ENCODE measurements at places on chromosomes 13 and 19.
A peak's percentile ranks its signal among the peaks of the same experiment; 100 is the strongest.

GRCh38 chr13:76210262-76210661 lies 574.1 kb downstream of the LMO7 start:
- no peak for DNase-seq

GRCh38 chr13:42377640-42378382 lies 105.9 kb downstream of the AKAP11 start:
- peak; percentile 76 for DNase-seq

DNA sequence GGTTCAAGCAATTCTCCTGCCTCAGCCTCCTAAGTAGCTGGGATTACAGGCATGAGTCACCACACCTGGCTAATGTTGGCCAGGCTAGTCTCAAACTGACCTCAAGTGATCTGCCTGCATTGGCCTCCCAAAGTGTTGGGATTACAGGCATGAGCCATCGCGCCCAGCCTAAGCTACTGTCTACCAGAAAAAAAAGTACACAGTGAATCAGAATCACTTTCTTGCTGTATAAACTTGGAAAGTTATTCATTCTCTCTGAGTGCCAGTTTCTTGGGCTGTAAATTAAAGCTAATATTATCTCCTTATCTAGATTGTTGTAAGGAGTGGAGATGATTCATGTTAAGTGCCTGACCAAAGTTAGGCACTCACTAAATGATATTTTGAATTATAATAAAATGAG lies 242.8 kb downstream of the ENOX1 start:
- DNase-seq, result no peak

GRCh38 chr13:99601535-99601934 lies 100.3 kb downstream of the TM9SF2 start:
- DNase-seq, result no peak

DNA sequence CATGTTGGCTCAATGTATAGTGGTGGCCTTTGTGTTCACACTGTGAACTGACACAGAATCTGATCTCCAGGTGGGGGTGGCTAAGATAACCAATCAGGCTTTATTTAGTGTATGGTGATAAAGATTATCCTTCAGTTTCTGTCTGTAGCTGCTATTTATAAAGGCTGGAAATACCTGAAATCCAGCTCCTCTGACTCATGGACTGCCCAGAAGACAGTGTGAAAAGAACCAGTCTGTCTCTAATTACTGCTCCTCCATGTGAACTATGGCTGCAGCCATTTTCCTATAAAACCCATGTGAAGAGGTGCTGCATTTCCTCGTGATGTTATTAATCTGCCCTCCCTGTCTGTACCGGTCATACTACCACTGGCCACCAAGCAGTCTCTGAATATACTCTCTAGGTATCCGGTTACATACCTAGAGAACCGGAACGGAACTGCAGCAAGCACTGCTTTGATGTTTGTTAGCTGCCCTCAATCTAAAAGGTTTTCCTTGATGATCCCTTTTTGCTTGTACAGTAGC lies 238.0 kb downstream of the LHFPL6 start:
- no peak for DNase-seq

- DNase-seq, result no peak
These were observed 461 bp upstream of the WASF3 start for GRCh38 chr13:26557051-26557392.

DNA sequence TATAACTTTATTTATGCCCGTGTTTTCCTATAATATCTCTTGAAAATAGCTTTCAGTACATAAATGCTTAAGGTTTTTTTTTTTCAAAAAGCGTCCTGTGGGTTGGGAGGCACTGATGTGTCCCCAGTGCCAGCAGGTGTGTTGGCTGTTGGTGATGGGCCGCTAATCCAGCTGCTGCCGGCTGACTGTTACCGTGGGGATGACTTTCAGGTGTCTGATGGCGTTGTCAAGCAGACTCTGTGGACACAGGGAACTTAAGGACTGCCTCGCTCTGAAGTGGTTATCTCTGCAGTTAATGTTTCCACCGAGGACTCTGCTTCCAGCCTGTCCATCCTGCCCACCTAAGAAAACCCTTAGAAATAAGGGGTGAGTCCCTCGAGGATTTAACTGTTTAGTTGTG lies 94.5 kb downstream of the ANKRD10 start:
- DNase-seq, result no peak

- DNase-seq, result peak; percentile 79
These were observed at the start of gene KATNAL1 for GRCh38 chr13:30307194-30307970. Gene KATNAL1 (minus strand): TSS chr13:30307551. CDS start chr13:30283777, 23,774 bp downstream.

DNA sequence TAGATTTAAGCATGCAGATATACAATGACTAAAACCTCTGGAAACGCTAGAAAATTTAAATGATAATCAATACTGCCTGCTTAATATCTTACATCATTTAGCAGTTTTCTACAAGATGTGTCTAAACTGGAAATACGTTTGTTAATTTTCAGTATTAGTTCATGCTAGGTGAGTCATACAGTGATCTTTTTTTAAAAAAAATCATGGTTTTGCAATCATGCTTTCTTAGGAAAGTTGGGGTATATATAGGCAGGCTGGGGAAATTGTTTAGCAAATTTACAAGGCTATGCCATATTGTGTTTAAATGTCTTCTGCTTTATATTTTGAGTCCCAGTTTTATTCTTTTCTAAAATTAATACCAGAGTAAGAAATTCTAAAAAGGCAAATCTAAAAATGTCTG lies 245.4 kb upstream of the SPRY2 start:
- DNase-seq, result no peak

DNA sequence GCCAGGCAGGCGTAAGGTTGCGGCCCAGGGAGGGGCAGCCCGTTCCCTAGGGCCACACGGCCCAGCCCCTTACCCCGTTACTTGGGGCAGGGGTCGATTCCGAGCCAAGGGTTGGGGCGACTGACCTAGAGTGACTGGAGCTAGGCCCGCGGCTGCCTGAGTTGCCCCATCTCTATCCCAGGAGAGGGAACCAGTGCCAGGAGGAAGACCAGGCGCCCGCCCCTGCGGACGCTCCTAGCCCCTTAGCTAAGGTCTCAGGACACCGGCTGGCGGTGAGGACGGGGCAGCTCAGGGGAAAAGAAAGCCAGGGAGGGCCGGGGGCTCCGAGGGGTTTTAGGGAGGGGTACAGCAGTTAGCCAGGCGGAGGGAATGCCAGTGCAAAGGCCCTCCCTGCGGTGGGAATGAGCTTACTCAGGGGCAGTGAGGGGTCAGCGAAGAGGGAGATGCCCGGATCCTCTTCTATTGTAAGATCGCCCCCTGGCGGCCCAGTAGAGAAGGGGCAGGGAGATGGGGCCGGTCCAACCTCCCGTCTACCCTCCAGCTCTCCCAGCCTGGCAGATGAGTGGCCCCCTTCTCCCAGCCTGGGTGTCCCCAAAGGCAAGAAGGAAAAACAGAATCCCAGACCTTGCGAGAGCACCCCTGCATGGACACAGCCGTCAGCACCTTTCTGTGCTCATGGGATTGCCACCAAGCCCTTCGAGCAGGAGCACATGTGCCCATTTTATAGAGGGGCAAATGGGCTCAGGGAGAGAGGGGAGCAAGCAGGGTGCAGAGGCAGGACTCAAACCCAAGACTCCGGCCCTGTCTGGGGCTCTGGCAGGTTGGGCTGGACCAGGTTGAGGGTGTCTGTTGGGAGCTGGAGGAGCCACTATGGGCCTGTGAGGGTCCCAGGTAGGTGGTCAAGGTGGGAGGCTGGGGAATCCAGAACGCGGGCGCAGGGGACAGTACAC lies 16.3 kb downstream of the CILP2 start:
- peak; percentile 71 for DNase-seq

DNA sequence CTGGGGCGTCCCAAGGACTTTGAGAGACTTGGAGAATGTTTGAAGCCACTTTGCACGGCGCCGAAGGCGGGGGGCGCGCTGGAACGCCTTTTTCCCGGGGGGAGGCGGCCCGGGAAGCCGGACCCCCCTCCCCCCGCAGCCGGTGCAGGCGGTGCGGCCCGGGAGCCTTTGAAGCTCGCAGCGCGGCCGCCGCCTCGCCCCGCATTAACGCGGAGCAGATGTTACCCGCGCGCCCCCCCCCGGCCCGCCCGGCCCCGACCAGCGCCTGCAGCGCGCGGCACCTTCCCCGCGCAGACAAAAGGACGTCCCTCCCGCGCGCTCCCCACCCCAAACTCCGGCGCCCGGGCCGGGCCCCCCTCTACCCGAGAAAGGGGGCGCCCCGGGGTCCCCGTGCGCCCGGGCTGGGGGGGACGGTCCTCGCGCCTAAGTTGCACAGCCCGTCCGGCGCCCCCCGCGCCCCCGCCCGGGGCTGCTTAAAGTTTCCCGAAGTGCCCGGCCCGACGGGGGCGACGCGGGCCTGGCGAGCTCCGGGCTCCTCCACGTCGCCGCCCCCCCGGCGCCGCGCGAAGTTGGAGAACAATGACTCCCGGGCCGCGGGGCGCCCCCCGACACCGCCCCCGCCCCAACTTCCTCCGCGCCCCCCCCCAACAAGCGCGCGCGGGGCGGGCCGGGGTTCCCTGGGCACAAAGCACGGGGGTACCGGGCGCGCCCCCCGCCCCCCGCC lies 685 bp downstream of the TCF3 start:
- DNase-seq, result peak; percentile 59

GRCh38 chr13:94795292-94795691 lies 82.9 kb upstream of the SOX21 start:
- no peak for DNase-seq

- no peak for DNase-seq
These were observed 253.6 kb upstream of the MAB21L1 start for GRCh38 chr13:35729926-35730627.

- DNase-seq, result no peak
These were observed 8.5 kb downstream of the FOSB start for GRCh38 chr19:45476304-45476703.

DNA sequence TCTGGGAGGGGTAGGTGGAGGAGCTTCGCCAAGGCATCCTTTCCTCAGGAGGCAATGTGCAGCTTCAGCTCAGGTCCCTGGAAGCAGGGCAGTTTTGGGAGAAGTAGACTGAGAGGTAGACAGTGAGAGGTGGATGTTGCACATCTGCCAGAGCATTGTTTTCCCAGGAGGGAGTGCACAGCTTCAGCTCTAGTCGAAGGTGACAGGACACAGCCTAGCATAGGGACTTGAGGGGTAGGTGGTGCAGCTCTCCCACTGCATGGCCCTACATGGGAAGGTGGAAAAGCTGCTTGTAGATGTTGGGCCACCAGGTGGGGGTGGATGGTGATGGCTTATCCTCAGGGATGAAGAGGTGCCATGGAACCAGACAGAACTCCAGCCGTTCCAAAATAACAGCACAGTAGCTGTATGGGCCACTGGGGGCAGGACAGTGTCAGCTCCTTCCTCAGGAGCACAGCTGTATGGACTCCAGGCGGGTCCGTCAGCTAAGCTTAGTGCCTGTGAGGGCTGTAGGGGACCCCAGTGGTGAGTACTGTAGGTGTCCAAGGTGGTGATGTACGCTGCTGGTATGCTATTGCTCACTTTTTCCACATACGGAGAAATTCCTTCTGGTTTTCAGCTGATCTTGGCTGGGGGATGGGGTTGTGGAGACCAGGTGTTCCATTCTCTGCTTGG lies 17.4 kb upstream of the ZNF543 start:
- DNase-seq, result no peak

GRCh38 chr13:113542751-113543424 lies 41.7 kb upstream of the TFDP1 start:
- DNase-seq, result no peak

- DNase-seq, result no peak
These were observed 66.2 kb upstream of the XPO4 start for GRCh38 chr13:20968745-20969144.

- no peak for DNase-seq
These were observed 15.8 kb downstream of the GATAD2A start for GRCh38 chr19:19421299-19421696.

DNA sequence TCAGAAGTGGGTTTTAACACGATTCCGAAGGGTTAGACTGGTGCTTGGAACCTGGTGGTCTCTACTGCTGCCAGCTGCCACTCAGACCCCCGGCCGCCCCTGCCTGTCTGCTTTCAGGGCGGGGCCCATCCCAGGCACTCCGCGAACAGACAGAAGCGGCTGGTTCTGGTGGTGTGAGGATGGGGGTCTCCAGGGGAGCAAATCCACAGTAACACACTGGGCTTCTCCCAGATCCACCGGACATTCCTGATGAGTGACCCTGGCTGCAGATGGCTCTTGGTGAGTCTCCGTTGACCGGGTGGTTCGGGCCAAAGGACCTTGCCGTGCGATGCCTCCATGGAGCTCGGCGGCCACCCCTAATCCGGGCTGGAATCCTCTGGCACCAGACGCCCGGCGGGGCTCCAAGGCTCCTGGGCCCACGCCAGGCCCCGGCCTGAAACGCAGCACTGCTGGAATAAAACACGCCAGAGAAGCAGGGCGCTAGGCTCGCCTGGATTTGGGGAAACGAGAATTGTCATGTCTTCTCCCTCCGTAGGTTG lies 2.1 kb upstream of the PTBP1 start:
- DNase-seq, result no peak

DNA sequence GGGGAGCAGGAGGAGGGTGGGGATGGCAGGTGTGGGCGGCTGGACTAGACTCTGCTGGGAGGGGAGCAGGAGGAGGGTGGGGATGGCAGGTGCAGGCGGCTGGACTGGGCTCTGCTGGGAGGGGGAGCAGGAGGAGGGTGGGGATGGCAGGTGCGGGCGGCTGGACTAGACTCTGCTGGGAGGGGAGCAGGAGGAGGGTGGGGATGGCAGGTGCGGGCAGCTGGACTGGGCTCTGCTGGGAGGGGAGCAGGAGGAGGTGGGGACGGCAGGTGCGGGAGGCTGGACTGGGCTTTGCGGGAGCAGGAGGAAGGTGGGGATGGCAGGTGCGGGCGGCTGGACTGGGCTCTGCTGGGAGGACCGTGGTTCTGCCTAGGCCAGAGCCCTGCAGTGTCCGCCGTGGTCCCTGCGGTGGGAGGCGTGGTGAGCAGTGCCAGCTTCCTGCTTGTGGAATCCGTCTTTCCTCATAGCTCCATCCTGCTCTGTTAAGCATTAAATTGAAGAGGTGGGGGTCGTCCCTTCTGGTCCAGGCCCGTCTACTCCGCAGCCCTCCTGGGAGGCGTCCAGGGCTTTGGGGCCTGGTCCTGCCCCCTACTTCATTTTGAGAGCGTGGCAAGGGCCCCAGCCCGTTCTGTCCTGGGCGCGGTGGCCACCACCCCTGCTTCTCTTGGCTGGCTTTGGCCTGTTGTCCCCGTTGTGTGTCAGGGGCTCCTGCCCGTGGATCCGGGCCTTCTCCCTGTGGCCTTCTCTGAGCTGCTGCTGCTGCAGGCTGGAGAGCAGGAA lies 4.7 kb downstream of the SPPL2B start:
- DNase-seq, result no peak

DNA sequence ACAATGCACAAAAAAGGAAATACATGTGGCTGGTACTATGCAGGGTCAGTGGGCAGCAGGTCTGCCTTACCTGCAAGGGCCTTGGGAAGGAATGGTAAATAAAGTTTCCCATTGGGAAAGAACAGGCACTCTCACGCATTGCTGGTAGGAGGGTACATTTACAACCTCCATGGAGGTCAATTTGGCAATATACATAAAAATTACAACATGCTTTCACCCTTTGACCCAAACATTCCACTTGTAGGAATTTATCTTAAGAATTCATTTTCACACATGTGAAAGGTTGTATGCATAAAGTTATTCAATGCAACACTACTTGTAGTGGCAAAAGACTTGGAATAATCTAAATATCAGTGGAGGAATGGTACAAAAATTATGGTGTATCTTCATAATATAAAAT lies 216.4 kb downstream of the DLEU7 start:
- no peak for DNase-seq

- DNase-seq, result no peak
These were observed 32.9 kb downstream of the FLT3 start for GRCh38 chr13:28067491-28067890.
